Non-pigmented ciliary epithelial cell (primary cell): ENCODE measurements at places on chromosomes 12 and 14.

- DNase-seq = no peak
Measured at GRCh38 chr14:96304956-96305355, 48.9 kb downstream of the BDKRB1 start.

DNA sequence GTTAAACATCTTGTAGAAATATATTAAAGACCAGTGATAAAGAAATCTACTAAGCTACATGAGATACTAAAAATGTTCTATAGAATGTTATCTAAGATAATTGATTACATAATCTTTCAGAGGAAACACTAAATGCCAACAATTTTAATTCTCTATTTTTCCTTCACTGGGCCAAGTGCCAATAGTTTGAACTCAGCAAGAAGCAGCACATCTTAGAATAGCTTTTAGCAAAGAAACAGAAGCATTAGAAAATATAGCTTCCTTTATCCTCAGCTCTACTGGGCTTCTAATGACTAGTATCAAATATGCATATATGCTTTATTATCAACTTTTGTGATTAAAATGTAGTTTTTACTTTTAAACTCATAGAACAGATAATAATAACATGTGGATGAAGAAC, 461.4 kb upstream of the USP15 start:
- DNase-seq = no peak

GRCh38 chr12:6943389-6943721, 261 bp upstream of the RNU7-1 start:
- DNase-seq = peak; percentile 79

DNA sequence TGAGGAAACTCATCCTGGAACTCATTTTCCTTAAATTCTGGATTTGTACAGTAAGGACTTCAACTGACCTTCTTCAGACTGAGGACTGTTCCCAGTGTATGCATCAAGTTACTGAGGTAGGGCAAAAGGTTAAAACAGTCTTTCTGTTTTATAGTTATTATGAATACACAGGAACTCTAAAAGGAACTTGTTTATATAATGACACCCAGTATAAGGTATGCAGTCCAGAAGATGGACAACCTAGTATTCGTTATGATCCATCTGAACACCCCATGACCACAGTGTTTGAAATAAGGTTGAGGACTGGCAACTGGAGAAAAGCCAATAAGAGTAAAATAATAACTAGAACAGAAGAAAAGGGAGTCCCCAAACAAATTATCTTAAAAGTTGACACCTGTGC, 779.9 kb upstream of the TMEM132C start:
- peak; percentile 6 for DNase-seq

- no peak for DNase-seq
Measured at GRCh38 chr12:12349711-12350665, at the start of gene MANSC1. Gene MANSC1 (minus strand): TSS chr12:12350242. CDS start chr12:12343314, 6,928 bp downstream.

DNA sequence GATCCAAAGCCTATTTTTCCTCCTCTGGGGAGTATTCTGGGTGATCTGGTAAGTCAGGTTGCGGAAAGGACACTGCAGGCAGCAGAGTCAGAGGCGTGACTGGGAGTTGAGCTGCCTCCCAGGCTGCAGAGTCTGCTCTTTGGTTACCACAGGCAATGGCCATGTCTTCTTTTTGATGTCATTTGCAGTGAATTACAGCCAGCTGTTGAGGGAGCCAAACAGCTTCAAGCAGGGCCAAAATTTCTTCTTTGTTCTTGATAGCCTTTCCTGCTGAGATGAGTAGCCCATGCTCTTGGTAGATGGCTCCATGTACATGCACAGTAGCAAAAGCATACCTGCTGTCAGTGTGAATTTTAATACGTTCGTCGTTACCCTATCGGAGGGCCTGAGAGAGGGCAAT, 116.6 kb upstream of the PZP start:
- no peak for DNase-seq

DNA sequence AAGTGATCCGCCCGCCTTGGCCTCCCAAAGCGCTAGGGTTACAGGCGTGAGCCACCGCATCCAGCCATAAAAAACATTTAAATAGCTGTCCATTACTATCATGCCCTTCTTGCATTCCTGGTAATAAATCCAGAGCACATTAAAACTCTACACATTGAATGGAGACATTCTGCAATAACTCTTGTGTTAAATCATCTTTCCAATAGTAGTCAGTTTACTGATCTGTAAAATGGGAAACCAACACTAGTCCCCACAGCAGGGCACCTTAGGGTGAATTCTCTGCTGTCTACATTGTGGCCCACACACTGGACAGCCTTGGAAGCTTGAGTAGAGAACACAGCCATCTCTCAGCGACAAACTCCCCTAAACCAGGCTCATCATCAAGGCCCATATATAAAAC, 85.5 kb upstream of the NUDT4 start:
- no peak for DNase-seq

DNA sequence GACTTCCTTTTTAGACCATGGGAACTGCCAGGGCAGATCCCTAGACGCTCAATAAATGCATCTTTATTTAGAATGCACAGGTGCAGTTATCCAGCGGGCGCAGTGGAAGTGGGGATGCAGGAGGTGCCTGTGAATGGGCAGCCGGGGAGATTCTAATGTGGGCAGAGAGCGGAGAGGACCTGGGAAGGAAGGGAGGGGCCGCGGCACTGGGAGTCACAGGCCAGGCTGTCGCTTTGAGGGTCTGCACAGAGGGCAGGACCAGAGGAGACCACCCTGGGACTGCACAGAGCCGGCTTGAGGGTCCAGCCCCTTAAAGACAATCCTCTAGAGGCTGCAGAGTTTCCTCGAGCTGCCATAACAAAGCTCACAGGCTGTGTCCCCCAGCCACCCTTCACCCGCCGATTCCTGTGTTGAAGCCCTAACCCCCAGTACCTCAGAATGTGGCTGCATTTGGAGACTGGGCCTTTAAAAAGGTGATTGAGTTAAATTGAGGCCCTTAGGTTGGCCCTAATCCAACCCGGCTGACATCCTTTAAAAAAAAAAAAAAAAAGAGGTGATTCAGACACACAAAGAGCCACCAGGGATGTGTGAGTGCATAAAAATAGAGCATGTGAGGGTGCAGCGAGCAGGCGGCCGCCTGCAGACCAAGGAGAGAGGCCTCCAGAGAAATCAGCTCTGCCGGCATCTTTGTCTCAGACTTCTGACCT, 44.4 kb upstream of the PPP2R5C start:
- no peak for DNase-seq

GRCh38 chr12:71626098-71626497, 37.5 kb downstream of the ZFC3H1 start:
- no peak for DNase-seq

DNA sequence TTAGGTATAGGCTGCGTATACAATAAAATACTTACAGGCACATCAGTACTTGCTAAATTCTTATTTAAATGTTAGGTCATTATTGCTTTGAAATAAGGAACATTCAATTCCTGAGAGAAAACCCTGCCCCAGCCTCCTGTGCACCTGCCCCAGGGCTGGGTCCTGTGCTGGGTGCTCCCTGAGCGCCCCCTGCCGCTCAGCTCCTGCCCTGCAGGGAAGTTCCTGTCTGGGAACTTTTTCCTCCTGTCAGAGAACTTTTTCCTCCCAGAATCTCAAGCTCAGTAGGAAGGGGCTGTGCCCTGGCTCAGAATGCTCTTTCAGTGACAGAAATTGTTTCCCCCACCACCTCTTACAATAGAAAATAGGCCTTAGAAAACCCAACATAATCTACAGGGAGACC, 751.1 kb downstream of the TMEM121 start:
- no peak for DNase-seq

GRCh38 chr14:67497216-67497615, 8.7 kb upstream of the TMEM229B start:
- no peak for DNase-seq

- DNase-seq = no peak
Measured at GRCh38 chr14:53900499-53900898, 56.1 kb downstream of the BMP4 start.

DNA sequence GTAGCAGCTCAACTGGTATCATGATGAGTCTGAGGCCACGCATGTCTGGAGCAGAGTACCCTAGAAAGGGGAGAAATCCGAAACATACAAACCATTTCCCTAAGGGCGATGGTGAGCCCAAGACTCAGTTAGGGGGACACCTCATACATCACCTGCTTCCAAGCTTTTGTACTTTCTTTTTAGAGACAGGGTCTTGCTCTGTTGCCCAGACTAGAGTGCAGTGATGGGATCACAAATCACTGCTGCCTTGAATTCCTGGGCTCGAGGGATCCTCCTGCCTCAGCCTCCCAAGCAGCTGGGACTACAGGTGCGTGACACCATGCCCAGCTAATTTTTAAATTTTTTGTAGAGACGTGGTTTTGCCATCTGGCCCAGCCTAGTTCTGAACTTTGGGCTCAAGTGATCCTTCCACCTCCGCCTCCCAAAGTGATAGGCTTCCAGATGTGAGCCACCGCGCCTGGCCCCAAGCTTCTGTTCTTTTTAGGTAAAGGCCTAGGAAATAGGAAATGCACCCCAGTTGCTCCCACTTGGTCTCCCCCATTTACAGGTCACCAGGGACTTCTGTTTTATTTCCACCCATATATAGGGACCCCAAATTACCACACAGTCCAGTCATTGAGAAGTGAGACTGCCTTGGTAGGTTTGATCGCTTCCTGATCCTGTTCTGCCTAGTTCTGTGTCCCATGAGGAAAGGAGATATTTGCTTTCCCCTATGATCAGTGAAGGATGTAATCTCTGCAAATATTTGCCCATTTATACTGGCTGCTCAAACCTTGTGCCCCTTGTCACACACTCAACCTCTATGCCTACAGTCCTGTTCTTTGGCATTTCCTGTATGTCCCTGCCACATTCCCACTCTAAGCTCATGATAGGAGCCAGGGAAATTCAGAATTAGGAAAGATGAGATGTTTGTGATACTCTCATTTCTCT, at the start of gene APOF:
Gene APOF (minus strand): TSS at position 728 of the 930 bp plus-strand sequence. CDS start 112 bp downstream, at position 616.
- no peak for DNase-seq

DNA sequence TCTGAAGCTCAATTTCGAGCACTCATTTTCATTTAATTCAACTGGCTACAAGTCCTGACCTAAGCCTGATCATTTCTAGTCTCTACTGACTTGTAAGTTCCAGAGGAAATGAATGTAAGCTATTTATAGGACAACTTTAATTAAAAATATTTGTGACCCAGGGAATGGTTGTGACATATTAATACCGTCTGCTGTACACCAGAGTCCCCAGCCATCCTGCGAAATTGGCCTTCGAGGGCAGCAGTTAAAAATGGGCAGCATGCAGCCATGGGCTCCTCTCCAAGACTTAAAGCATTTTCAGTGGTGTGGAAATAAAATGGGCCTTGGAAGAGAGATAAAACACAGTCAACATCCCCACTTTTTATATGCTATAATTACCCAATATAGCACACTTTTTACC, 30.7 kb upstream of the OVCH1 start:
- no peak for DNase-seq

DNA sequence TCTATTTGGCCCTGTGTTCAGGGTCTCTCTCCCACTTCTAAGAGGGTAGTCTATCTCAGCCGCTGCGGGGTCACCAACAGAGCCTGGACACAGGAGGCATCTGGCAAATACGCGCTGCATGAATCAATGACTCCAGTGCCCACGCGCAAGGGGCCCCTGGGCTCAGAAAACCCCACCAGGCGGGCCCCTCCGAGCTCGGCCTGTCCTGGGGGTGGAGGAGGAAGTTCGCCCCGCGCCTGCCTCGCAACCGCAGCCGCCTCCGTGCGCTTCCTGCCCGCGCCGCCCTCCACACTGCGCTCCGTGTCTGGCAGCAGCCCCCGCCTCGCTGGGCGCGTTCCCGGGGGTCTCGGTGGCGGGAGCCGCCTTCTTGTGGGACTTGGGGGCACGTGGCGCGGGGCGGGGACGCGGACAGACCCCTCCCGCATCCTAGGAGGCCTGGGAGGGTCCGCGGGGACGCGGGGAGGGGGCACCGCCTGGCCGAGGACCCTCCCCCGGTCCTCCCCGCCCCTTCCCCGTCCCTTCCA, 811 bp upstream of the FBRSL1 start:
- DNase-seq = no peak

GRCh38 chr12:104959335-104959841, 1.3 kb upstream of the SLC41A2 start:
- peak; percentile 23 for DNase-seq

- DNase-seq = peak; percentile 14
Measured at GRCh38 chr12:59834659-59835474, 239.0 kb downstream of the SLC16A7 start.

- DNase-seq = peak; percentile 85
Measured at GRCh38 chr14:55446833-55447232, 6.4 kb upstream of the TBPL2 start.

DNA sequence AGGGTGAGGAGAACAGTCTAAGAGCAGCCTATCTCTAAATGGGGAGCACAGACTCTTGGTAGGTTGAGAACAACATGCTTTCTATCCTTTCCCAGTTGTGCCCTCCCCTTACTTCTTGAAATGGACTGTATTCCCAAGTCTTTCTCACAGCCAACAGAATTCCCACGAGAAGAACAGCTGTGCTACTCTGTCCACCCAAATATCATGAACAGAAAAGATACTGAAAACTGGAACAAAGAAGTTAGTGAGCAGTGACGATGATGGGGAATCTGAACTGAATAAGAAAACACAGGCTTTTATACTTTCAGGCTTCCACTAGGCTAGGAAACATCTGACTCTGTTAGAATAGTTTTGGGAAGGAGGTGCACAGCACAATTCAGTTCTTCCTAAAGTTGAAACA, 3.4 kb downstream of the NACA start:
- DNase-seq = no peak

DNA sequence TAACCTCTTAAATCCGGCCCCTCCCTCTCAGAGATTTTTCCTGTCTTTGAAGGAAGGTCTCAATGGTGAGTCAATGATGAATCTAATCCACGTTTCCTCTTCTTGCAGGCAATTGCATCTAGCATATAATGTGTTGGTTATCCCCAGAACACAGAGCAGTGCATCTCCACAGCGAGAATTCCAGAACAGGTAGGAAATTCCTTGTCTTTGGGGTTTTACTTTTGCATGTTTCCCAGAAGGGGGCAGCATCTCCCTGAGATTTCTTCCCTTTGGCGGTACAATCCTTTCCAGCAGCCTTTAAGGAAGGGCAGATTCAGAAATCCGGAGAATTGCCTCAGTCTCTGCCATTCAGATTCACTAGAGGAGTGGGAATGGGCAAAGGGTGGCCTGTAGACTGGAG, 128.0 kb downstream of the KCNA5 start:
- DNase-seq = peak; percentile 2

GRCh38 chr12:51217133-51217967, 512 bp downstream of the POU6F1 start:
- DNase-seq = no peak

GRCh38 chr12:43287706-43288383, 264.2 kb downstream of the ADAMTS20 start:
- no peak for DNase-seq

GRCh38 chr14:50725761-50726160, 57.7 kb upstream of the SAV1 start:
- no peak for DNase-seq

DNA sequence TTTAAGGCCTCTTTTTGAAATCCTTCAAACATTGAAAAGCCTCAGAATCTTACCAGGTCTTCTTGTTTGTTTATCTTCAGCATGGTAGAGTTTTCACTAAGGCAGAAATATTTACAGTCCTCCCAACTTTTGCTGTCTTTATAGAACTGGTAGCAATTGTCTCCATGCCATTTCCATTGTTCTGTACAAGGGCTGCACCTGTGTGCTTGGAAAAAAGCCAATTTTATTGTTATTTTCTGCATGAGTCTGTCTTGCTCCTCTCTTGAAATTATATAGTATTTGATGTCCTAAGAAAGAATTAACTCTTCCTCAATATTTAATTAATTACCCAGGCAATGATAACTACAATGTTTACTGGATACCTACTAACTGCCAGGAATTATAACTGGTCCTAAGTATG, 23.3 kb downstream of the CLEC1A start:
- no peak for DNase-seq
